ENCODE measurements at places on chromosomes 13 and 19.

DNA sequence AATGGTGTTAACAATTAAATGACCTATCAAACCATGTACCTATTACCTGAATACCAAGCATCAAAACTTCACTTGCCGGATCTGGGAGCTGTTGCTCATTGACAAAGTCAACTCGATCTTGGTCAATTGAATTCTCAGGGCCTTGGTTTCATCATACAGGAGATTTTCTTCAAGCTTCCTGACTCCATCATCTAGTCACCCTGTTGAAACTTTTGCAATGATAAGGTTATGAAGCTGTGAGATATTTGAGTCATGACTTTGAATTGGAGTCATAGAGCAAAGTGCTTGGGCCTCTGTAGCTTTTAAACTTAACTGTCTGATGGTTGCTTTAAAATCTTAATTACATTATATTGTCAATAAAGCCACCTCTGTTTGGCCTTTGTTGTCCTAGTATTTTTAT, 260.9 kb downstream of the COG6 start:
- no peaks in the 10 kb centered on the region for H3K36me3 ChIP-seq
- no peaks in the 10 kb centered on the region for H3K4me1 ChIP-seq
- no peak for DNase-seq
- no peaks in the 10 kb centered on the region for H3K27me3 ChIP-seq
- no peak overlapping the region for H3K27ac ChIP-seq
- H3K4me3 ChIP-seq, result no peak overlapping the region

DNA sequence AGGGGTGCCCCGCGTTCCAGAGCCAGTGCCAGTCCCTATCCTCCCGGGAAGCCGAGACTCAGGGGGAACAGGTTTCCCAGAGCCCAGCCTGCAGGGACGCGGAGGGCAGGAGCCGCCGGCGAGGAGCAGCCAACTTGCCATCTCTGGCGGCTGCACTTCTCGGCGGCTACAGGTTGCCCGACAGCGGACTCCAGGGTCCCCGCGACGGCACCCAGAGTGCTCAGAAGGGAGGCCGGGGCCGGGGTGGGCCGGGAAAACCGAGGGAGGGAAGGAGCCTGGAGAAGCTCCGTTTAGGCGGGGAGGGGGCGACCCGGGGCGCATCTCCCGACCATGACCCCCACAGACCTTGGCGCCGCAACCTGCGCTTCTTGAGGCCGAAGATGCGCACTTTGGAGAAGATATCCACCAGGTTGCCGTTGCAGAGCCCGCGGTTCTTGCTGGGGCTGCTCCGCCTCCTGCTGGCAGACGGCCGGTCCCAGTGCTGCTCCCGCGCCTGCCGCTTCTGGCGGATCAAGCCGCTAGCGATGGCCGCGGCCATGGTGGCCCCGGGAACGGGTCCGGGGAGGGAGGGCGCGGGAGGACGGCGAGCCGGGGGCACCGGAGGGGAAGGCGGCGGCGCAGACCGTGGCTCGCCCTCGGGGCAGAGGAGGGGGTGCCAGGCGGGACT, 463.8 kb downstream of the ITGBL1 start:
- no peaks in the 10 kb centered on the region for H3K27me3 ChIP-seq
- H3K36me3 ChIP-seq, result no peaks in the 10 kb centered on the region
- peaks cover 25% of the 10 kb centered on the region for H3K4me1 ChIP-seq
- H3K4me3 ChIP-seq, result peak overlapping the region; percentile 67

DNA sequence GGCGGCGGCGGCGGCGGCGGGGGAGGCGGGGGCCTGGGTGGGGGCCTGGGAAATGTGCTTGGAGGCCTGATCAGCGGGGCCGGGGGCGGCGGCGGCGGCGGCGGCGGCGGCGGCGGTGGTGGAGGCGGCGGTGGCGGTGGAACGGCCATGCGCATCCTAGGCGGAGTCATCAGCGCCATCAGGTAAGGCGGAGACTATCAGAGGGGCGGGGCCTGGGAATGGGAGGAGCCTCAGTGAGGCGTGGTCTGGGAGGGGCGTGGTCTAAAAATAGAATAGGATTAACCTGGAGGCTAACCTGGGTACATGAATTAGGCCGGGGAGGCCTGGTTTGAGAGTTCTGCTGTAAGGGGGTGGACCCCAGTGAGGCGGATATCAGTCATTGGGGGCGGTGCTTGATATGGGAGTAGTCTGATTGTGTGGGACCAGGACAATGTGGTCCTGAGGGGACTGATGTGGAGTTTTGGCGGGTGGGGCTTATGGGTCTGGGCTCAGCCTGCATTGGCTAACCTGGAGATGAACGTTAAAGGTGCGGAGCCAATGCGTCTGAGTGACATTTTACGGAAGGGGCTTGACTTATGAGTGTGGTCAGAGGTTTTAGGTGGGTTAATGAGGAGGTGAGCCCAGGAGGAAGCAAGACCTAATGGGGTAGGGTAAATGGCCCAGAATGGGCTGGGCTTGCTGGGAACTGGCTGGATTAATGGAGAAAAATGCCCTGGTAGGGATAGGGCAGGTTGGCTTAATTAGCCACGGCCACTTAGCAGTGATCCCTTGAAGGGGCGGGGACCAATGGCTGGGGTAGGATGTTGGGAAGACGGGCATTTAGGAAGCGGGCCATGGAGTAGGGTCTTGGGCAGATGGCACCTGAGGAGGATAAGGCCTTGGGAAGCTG, 1.4 kb downstream of the CAPNS1 start:
- H3K4me1 ChIP-seq, result peaks cover 16% of the 10 kb centered on the region
- peak overlapping the region; percentile 95 for H3K27ac ChIP-seq
- peak overlapping the region; percentile 84 for H3K4me3 ChIP-seq
- no peaks in the 10 kb centered on the region for H3K27me3 ChIP-seq
- DNase-seq, result peak; percentile 53

- no peaks in the 10 kb centered on the region for H3K36me3 ChIP-seq
- no peaks in the 10 kb centered on the region for H3K27me3 ChIP-seq
- H3K4me1 ChIP-seq, result peaks cover 8% of the 10 kb centered on the region
- peak overlapping the region; percentile 34 for H3K4me3 ChIP-seq
- peak; percentile 54 for DNase-seq
Observed at GRCh38 chr13:30847650-30848307, 58.3 kb upstream of the MEDAG start.

DNA sequence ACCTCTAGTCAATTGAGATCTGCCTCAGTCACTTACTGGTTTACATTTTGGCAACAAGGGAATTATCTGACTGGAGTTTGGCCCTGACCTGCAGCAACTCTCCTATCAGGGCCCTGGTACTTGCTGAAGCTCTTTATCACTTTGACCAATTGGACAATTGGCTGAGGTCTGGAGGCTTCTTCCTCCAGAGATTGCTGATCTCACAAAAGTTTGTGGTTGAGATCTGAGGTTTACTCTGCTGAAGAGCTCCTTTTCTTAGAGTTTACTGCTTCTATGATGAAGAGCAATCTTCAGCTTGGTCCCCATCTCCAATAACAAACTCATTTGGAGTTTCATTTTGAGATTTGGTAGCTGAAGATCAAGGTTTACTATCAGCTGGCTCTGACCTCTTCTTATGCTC, 276.9 kb upstream of the SGCG start:
- no peak overlapping the region for H3K27ac ChIP-seq
- H3K36me3 ChIP-seq, result no peaks in the 10 kb centered on the region
- no peaks in the 10 kb centered on the region for H3K4me1 ChIP-seq
- no peak overlapping the region for H3K4me3 ChIP-seq
- no peak for DNase-seq

- peak overlapping the region; percentile 84 for H3K27ac ChIP-seq
- H3K4me1 ChIP-seq, result peaks cover 14% of the 10 kb centered on the region
- DNase-seq, result no peak
- no peaks in the 10 kb centered on the region for H3K27me3 ChIP-seq
- H3K4me3 ChIP-seq, result peak overlapping the region; percentile 64
Observed at GRCh38 chr13:21079761-21080592, 18.6 kb upstream of the LATS2 start.

- H3K27ac ChIP-seq, result no peak overlapping the region
- DNase-seq, result no peak
- no peaks in the 10 kb centered on the region for H3K27me3 ChIP-seq
Observed at GRCh38 chr13:111962431-111962891, 104.5 kb upstream of the SOX1 start.

DNA sequence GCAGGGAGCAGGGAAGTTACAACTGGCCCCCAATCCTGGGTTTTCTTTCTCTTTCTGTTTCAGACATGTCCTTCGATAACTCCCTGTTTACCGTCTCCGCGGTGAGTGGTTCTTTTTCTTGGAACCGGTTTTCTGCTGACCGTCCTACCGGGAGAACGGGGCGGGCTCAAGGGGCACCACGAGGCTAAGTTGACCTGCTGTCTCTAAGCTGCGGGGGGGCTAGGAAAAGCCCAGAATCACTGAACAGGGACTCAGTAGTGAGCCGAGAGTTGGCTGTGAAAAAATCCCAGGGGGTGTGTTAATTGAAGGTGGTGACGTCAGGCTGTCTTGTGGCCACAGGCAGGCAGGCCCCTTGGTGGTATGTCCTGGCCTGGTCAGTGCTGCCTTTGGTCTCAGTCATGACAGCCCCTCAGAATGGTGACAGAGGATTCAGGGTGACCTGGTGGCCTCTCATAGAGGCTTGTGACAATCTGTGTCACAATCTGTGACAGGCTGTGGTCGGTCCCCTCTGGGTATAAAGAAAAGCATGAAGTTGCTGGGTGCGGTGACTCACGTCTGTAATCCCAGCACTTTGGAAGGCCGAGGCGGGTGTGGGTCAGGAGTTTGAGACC, 8.1 kb upstream of the CARM1 start:
- H3K27ac ChIP-seq, result peak overlapping the region; percentile 69
- H3K4me1 ChIP-seq, result no peaks in the 10 kb centered on the region
- H3K36me3 ChIP-seq, result no peaks in the 10 kb centered on the region
- no peaks in the 10 kb centered on the region for H3K27me3 ChIP-seq
- DNase-seq, result no peak

DNA sequence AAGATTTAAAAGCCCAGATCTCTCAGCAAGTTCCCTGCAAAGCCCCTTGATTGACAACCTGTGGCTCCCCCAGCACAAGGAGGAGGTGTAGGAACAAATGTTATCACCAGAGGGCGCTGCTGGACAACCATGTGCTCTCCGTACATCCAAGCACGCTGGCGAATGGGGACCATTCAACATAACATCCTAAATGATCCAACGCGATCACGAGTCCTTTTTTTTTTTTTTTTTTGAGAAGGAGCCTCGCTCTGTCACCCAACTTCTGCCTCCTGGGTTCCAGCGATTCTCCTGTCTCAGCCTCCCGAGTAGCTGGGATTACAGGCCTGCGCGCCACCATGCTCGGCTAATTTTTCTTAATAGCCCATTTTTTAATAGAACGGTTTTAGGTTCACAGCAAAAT, 52.0 kb downstream of the NWD1 start:
- no peak overlapping the region for H3K27ac ChIP-seq
- H3K36me3 ChIP-seq, result no peaks in the 10 kb centered on the region
- peak; percentile 78 for DNase-seq
- H3K4me3 ChIP-seq, result no peak overlapping the region
- H3K27me3 ChIP-seq, result no peaks in the 10 kb centered on the region

- no peaks in the 10 kb centered on the region for H3K27me3 ChIP-seq
- no peak overlapping the region for H3K4me3 ChIP-seq
- no peak overlapping the region for H3K27ac ChIP-seq
- no peaks in the 10 kb centered on the region for H3K4me1 ChIP-seq
- H3K36me3 ChIP-seq, result no peaks in the 10 kb centered on the region
Observed at GRCh38 chr19:38350883-38351282, 15.3 kb downstream of the CATSPERG start.

GRCh38 chr13:96860882-96861281, 133.4 kb downstream of the OXGR1 start:
- H3K27ac ChIP-seq, result no peak overlapping the region
- no peak overlapping the region for H3K4me3 ChIP-seq
- no peaks in the 10 kb centered on the region for H3K4me1 ChIP-seq
- no peaks in the 10 kb centered on the region for H3K27me3 ChIP-seq

GRCh38 chr19:47545061-47545948, 27.6 kb downstream of the ZNF541 start:
- H3K27ac ChIP-seq, result no peak overlapping the region
- H3K4me3 ChIP-seq, result peak overlapping the region; percentile 22
- no peaks in the 10 kb centered on the region for H3K36me3 ChIP-seq
- H3K4me1 ChIP-seq, result no peaks in the 10 kb centered on the region
- H3K27me3 ChIP-seq, result no peaks in the 10 kb centered on the region

DNA sequence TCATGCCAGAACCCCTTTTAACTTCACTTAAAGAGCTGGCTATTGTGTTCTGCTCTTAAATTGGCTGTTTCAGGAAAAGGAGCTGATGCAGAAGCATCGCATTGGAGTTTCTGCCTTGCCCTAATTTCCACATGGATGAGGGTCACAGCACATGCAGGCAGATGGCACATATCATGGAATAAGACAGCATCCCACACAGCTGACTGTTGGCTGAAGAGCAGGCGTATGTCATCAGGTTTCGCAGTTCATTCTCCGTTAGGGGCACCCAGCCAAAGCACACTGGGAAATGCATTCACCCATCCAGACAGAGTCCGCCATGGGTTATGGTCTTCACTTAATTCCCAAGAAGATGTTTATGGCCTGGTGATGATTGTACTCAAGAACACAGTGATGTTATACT, 572.5 kb downstream of the LIG4 start:
- no peaks in the 10 kb centered on the region for H3K4me1 ChIP-seq
- H3K4me3 ChIP-seq, result no peak overlapping the region
- no peaks in the 10 kb centered on the region for H3K36me3 ChIP-seq
- DNase-seq, result no peak
- H3K27me3 ChIP-seq, result no peaks in the 10 kb centered on the region

DNA sequence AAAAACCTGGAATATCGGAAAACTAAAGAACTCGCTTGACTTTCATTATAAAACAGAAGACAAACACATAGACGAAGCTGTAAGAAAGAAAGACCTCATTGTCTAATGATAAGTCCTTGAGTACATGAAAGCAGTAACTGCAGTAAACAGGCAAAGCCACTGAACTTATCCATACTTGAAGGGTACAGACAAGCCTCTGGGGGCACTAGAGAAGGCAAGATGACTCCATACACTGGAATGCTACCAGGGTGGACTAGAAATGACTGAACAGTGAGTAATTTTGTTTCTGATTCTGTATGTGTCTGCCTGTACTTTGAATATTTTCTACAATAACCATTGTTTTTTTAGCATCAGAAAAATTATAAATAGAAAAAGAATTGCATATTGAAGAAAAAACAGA, 507.9 kb downstream of the UQCRFS1 start:
- no peaks in the 10 kb centered on the region for H3K4me1 ChIP-seq
- H3K4me3 ChIP-seq, result no peak overlapping the region
- H3K27me3 ChIP-seq, result no peaks in the 10 kb centered on the region
- H3K27ac ChIP-seq, result no peak overlapping the region
- no peak for DNase-seq
- H3K36me3 ChIP-seq, result no peaks in the 10 kb centered on the region

All from thoracic aorta (tissue), 2 donors.